Hypothalamus (tissue), 51 donors: ENCODE measurements at places on chromosomes 3 and 15.

- no peak for DNase-seq
Observed at GRCh38 chr15:47503876-47504275, 213.4 kb upstream of the SEMA6D start.

GRCh38 chr15:99507016-99507503, 58.7 kb upstream of the MEF2A start:
- DNase-seq, result no peak

DNA sequence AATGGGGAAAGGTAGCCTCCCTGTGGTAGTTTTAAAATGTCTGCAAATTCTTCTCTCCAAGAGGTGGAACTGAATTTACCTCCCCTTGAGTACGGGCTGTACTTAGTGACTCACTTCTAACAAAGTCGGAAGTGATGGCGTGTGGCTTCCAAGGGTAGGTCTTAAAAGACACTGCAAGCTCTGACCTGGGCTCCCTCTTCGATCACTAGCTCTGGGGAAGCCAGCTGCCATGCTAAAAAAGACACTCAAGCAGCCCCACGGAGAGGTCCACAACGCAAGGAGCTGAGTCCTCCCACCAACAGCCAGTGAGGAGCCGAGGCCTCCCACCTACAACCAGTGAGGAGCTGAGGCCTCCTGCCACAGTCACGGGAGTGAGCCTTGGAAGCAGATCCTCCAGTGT, 122.0 kb upstream of the HACD2 start:
- no peak for DNase-seq

- no peak for DNase-seq
Observed at GRCh38 chr15:89112341-89112971, 24.2 kb downstream of the ABHD2 start.

GRCh38 chr3:71487418-71487817, 96.1 kb downstream of the FOXP1 start:
- DNase-seq, result no peak

DNA sequence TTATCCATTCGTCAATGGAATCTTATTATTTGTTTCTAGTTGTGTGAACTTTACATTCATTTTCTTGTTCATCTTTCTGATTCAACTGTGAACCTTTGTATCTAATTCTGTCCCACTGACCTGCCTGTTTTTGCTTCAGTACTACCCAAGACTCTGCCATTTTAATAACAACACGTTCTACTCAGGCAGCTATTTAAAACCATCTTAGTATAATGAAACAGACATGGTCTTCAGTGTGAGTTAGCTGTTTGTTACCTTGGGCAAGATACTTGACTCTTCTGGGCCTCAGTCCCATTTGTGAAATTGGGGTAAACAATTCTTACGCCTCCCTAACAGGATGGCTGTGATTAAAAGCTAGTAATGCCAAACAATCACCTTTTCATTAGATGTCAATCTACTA, 1.6 kb downstream of the BTBD1 start:
- no peak for DNase-seq

- no peak for DNase-seq
Observed at GRCh38 chr15:70558406-70559264, 204.7 kb downstream of the UACA start.

GRCh38 chr3:171755015-171755589, 55.2 kb downstream of the PLD1 start:
- no peak for DNase-seq

GRCh38 chr3:150242220-150242936, 165.7 kb upstream of the TSC22D2 start:
- DNase-seq, result no peak
